ENCODE measurements at places on chromosomes 12 and 14. TPM values are rescaled to one million over a fixed set of nuclear protein-coding genes. Genes with fewer than 3 reads are reported as not detected.

Gene OR4E2
- total RNA-seq = not detected

GRCh38 chr12:57845478-57846284 lies 848 bp downstream of the CTDSP2 start:
- DNase-seq = no peak

GRCh38 chr12:93583627-93584392 lies 11.3 kb downstream of the SOCS2 start:
- DNase-seq = no peak

GRCh38 chr14:67584978-67585377 lies 15.1 kb downstream of the PIGH start:
- peak; percentile 32 for DNase-seq

Gene ERBB3
- total RNA-seq = 3.8 TPM

DNA sequence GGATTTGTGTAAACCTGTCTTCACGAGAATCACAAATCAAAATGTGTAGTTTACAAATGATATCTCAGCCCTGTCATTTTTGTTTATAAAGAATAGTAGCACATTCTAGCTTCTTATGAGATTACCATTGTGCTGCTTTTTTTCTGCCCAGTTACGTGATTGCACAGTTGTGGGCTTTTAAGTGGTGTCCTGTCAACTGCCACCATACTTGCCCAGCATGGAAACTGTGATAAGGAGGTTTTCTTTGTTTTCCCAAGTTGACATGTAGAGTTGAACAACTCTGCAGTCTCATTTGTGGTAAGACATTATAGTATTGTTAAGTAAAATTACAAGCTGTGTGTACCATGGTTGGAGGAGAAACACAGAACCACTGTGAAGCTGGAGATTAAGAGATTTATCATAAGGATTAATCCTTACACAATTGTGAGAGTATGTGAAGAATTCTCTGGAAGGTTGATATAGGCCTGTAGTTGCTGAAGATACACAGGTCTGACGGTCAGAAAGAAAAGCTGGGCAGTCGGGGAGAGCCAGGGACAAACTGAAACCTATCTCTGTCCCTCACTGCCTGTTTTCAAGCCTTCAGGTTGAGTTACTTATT lies 12.2 kb downstream of the CHURC1 start:
- DNase-seq = no peak

Gene KLRC2
- 4.1 TPM for total RNA-seq

Gene GLT1D1
- total RNA-seq = 0.16 TPM

- DNase-seq = no peak
Observed at GRCh38 chr12:132395908-132396305, 66.5 kb upstream of the GALNT9 start.

DNA sequence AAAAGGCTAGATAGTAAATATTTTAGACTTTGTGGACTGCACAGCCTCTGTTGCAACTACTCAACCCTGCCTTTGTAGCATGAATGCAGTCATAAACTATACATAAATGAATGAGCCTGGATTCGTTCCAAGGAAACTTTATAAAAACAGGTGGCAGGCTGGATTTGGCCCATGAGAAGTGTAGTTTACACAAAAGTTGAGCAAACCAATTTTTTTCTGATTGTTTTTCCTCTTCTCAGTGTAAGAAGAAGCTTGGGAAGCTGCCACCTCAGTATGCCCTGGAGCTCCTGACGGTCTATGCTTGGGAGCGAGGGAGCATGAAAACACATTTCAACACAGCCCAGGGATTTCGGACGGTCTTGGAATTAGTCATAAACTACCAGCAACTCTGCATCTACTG lies 9.5 kb downstream of the OAS1 start:
- DNase-seq = no peak

Gene KLRG1
- total RNA-seq = 1.6 TPM

Gene LRP1-AS
- total RNA-seq = not detected

- DNase-seq = no peak
Observed at GRCh38 chr12:81249976-81250375, 172.1 kb downstream of the ACSS3 start.

DNA sequence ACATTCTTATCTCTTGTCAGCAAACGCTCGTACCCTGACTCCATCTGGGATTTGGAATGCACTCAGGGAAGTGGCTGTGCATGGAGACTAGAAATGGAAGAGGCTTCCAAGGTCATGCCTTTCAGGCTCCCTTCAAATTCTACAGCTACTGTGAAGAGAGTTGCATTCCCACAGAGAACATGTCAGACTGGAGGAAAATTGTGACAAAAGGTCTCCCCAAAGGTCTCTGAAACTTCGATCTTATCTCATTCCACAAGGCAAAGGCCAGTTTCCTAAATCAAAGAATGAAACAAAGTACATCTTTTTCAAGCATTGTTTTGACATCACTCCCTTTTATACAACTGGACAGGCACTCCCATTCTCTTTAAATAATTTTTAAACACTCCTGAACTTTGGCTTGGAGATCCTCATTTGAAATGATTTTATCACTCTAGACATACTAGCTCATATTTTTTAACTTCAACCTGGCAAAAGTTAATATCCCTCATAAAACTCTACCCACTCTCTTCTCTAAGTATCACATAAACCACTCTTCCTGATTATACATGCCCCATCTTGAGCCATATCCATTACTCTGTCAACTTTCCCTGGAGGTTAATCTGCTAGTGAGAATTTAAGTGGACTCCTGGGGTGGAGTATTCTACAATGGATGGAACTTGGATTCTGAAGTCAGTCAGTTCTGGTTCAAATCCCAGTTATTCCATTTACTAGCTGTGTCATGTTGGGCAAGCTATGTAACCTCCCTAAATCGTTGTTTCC lies 218.1 kb upstream of the HMGA2 start:
- DNase-seq = no peak

DNA sequence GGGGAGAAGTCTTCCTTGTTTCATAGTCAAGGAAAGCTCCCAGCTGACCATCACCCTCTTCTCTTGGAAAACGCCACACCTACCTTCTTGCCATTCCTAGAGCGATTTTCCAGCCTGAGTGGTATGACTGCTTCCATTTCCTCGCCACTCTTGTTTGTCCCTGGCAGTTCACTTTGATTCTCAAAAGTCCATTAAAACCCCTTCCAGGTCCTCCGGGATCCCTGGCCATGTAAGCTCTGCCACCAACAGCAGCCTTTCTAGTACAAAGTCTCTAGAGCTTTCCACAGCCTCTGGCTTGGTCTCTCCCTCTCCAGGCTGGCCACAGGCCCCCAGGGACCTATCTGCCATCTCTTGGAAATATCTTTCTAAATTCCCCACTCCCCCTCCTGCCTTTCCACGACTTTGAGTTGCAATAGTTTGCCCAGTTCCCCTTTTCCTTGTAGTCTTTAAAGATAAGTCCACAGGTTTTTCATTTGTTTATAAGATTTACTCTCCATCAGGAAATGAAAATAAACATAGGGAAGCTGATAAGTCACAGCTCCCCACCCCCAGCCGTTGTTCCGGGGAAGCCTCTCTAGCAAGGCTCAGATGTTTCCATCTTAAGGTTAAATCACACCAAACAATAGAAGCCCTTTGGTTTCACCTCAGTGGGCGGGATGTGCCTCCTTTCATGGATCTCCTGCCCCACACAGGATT lies 42.9 kb upstream of the SINHCAF start:
- no peak for DNase-seq

DNA sequence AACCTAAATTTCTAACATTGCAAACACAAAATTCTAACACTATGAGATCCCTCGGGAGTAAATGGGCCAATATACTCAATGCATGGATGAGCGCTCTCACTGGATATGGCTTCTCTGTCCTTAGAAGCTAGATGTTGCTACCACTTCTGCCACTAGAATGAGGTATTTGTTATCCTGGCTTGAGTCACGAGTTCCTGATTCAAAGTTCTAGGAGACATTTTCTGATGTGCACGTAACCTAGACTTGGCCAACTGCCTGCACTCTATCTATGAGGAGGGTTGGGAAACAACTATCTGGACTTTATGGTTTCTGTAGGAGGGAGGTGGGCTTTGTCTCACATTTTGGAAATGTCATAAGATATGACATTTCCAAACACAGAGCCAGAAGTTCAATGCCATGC lies 37.6 kb downstream of the FERMT2 start:
- DNase-seq = peak; percentile 46

GRCh38 chr12:103589517-103589916 lies 2.4 kb downstream of the STAB2 start:
- DNase-seq = no peak

DNA sequence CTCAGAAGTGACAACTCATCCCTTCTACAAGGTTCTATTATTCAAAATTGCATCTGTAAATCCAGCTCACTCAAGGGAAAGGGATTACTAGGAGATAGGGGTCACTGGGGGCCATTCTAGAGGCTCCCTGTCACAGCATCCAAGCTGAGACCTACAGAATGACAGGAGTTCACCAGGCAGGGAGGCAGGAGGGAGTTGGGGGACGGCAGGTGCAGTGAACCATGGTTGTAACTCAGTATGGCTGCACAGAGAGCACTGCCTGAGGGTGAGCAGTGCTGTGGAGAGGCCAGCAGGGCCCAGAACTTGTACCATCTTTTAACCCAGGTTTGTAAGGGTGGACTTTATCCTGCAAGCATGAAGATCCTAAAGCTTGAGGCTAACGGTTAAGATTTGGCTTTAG lies 37.9 kb upstream of the SINHCAF start:
- DNase-seq = no peak

- no peak for DNase-seq
Observed at GRCh38 chr14:43140453-43140852, 1366.6 kb downstream of the FSCB start.

GRCh38 chr14:49947506-49947905 lies 54.6 kb downstream of the ARF6 start:
- DNase-seq = no peak

DNA sequence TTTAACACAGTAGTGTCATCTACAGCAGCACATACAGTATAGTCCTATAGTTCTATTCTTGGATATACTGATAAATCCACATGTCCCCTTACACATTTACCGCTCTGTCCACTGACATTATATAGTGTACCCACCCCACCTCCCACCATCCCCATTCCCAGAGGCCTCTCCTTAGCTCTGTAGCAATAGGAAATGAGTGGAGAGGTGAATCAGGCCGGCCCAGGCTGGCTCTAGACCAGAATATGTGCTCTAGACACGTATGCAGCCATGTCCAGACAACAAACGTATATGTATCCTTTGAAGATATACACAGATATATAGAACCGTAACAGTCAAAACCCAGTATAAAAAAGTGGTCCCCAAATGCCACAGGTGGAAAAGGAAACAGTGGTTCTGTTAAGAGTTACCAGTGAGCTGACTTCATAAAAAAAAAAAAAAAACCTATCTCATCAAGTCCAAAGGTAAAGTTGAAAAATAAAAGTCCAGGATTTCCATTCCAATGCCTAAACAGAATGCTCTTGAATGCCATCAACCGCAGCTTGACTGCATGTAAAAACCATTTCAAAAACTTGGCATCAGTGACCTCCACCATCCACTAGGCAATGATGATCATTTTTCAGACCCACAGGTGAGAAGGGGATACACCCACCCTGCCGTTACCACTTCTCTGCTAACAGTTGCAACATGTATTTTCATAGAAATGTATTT lies 16.7 kb downstream of the EGLN3 start:
- DNase-seq = no peak

- no peak for DNase-seq
Observed at GRCh38 chr12:62599854-62600437, 133.3 kb downstream of the MON2 start.

GRCh38 chr12:2877953-2878732 lies 1.1 kb downstream of the RHNO1 start:
- no peak for DNase-seq

Gene SIRT4
- 2.7 TPM for total RNA-seq

DNA sequence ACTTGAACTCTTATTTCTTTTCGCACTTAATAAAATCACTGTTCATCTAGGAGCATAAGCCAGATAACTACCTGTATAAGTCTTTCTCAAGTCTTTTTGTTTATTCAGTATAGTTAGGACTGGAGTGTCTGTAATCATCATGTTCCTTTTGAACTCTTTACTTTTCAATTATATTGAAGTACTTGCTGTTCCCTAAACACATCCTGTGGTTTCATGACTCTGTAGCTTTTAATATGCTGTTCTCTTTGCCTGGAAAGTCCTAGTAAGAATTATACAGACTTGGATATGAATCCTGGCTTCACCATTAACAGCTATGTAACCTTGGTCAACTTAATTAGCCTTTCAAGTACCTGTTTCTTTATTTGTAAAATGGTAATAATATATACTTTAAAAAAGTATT lies 88.2 kb downstream of the CCDC91 start:
- no peak for DNase-seq

Gene CLEC4A
- 0.32 TPM for total RNA-seq

- DNase-seq = no peak
Observed at GRCh38 chr12:107670999-107671643, 14.5 kb upstream of the PWP1 start.

DNA sequence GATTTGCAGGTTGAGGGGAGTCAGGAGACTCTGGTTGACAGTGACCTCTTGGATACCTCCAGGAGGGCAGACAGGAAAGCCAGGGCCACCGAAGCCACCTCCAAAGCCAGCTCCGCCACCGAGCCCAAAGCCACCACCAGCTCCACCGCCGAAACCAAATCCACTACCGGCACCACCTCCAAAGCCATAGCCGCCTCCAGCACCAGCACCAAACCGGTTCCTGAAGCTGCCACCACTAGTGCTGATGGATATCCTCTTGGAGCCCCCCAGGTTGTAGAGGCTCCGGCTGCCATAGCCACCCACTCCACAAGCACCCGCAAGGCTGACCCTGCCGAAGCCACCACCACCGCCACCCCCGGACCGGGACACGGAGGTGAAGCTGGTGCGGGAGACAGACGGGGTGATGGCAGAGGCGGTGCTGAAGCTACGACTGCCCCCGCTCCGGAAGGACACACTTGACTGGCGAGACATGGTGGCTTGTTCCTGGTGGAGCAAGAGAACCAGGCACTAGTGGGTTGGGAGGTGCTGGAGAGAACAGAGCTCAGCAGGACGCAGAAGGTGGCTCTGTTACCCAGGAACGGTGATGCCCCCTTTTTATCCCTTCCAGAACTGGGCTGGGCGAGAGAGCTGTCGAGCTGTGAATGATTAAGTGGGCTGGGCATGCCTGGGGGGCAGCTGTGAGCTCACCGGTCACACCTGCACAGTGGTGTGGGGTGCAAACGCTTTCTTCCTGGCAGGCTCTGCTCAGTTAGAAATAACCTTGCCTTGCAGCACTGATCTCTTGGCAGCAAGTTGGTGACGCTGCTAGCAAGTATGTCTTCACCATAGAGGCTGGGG lies at the start of gene KRT5:
Gene KRT5 (minus strand): TSS at position 569 of the 837 bp plus-strand sequence. CDS start 98 bp downstream, at position 471.
- DNase-seq = no peak

GRCh38 chr12:104494137-104494792 lies 37.5 kb downstream of the CHST11 start:
- no peak for DNase-seq

GRCh38 chr12:12447236-12447635 lies 90.4 kb downstream of the BORCS5 start:
- DNase-seq = no peak

Gene ZC2HC1C
- total RNA-seq = 1.4 TPM

Measured in astrocyte (in vitro differentiated cells and primary cell).